ENCODE measurements at places on chromosomes 2 and 18.

DNA sequence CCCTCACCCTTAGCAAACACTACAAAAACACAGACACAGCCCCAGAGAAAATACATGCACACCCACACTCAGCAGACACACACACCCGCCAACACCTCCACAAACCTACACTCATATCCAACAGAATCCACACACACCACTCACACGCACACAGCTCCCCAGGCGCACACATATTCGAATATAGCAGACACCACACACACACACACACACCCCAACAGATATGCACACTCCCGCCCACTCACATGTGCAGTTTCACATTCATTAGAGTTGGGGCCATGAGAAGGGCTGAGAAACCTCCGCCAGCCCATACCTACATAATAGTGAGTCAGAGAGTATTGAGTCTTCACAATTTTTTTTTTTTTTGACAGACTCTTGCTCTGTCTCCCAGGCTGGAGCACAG lies 29.4 kb upstream of the NOTO start:
- DNase-seq, result no peak

GRCh38 chr2:161335626-161336025 lies 27.4 kb downstream of the PSMD14 start:
- no peak for DNase-seq

DNA sequence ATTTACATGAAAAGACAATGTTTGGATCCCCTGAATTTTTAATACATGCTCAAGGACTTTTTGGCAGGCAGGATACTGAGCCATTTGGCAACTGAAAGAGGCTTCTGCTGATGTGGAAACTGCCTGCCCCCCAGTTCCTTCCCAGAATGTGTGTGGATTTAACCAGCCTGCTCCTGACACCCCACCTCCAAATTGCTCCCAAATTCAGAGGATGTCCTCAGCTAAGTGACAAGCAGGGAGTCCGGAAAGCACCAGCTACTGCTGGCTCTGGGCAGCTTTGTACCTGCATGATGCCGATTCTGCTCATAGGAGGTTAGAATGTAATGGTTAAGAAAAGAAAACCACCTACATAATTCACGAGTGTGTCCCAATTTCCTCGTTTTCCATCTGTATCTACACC lies 197.5 kb downstream of the CDH20 start:
- no peak for DNase-seq

DNA sequence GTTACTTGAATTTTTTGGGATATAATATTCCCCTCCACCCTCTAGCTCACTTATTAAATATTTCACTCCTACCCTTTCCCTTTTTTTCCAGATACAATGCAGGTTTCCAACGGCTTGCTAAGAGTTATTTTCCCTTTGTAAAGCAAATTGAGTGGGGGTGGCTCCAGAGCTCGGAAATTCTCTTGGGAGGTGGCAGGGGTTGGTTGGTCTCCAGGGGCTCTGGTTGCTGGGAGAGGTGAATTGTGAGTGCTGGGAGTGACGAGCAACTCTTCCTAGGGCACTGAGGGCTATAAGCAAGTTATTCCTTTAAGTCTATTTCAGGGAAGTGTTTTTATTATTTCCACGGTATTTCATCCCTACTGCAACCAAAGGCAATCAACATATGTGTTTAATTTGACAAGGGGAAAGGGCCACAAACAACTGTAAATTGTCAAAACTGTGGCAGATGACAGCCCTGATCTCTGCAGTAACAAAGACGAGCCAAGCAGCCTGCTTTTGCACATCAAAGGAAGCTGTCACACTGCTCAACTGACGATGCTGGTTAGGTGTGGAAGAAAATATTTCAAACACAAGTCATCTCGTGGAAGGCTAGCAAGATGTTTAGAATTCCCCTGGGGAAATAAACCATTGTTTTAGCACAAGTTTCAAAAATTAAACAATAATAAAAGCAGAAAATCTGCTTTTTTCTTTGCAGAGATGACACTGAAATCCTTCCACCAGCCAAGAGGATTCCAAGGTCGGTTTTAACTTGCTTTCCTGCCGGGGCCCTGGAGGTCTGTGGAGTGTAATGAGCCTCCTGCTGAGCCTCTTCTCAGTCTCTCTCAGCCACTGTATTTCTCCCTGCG lies 34.8 kb upstream of the ASXL2 start:
- DNase-seq, result no peak

- DNase-seq, result no peak
These were observed 207.3 kb downstream of the SUCLG1 start for GRCh38 chr2:84251651-84252302.

- no peak for DNase-seq
These were observed 1.3 kb upstream of the SCTR start for GRCh38 chr2:119525614-119526013.

DNA sequence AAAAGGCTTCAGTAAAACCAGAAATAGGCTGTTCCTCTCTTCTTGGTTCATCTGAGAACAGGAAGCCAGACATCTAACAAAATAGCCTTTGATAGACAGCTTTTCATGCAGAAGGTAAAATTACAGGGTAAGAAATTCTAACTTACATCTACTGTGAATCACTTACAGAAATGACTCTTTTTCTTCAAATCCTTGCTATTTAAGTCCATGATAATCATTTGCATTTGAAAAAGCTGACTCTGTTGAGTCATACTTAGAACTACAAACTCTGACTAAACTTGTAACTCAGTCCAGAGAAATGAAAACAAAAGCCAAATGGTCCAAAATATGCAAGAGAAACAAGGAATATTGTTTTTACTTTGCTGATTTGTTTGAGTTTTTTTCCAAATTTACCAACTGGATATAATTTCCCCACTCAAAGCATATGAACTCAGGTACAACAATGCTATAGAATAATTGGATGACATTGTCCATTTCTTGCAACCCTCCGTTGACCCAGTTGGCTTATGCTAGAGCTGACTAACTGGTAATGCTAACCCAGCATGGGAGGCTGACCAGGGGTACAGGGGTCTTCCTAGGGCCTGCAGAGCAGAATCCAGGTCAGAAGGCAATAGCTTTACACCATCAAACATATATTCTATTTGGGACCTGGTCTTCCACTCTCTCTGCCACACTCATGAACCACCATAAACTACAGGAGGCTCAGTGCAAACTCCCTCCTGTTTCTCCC lies 18.8 kb upstream of the MREG start:
- DNase-seq, result no peak

DNA sequence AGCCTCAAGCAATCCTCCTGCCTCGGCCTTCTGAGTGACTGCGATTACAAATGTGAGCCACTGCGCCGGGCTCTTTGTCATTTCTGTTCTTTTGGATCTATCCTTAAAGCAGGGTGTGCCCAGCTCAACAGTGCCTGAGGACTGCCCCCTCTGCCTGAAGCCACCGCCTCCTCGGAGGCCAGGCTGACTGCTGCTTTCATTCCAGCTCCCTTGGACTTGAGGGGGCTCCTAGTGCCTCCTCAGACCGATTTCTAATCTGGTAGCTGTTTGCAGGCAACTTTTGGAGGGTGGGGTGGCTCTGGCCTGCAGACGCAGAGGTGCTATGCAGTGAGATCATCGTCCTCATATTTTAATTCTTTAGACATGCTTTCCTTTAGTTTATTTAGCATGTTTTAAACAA lies 35.9 kb upstream of the KLF11 start:
- DNase-seq, result no peak

- no peak for DNase-seq
These were observed 373.9 kb upstream of the MC4R start for GRCh38 chr18:60746491-60746890.

DNA sequence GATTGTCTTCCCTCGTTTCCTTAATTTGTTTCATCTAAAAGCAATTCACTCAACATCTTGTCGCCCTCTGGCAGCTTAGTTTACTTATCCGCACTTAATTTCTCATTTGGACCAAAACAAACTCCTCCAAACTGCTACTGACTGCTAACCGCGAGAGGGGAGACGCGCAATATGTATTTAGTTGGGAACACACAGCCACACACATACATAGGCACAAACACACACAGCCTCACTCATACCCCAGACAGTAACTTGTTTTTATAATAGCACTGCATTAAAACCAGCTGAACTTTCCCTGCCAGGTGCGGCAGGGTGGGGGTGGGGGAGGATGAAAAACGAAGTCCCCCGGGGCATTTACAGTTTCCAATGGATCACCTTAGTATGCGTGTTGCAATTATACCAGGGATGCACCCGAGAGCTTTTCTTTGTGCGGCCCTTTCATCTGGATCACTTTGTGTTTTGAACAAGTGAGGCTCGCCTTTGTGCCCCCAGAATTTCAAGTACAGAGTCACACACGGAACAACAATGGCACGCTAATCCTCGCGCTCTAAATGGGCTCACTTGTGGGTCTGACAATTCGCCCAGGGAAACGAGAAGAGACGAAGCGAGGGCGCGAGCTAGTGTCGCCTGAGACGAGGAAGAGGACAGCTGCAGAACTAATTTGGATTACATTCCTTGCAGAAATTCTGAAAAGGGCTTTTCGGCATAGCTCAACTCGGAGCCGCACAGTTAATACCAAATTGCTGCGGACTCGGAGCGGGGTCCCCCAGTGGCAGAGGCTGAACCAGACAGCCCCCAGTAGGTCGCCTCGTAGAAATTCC lies 2.4 kb downstream of the ERBB4 start:
- no peak for DNase-seq

- no peak for DNase-seq
These were observed 5.8 kb downstream of the DRC1 start for GRCh38 chr2:26407526-26407925.

DNA sequence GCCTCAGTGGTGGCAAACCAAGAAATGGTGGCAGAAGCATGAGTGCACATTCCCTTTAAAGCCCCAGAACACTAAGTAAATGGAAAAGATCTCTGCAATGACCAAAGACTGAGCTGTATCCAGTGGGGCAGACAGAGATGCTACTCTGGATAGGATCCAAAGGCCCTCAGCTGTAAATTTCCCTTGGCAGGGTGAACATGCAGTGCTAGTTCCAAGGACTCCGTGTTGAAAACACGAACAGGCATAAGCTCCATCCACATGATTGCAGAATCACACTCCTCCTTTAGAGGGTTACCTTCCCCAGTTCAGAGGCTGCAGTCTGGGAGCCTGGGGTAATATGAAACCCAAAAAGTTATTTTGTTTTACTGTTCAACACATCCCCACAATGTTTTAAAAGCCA lies 98.6 kb upstream of the KLF7 start:
- no peak for DNase-seq

DNA sequence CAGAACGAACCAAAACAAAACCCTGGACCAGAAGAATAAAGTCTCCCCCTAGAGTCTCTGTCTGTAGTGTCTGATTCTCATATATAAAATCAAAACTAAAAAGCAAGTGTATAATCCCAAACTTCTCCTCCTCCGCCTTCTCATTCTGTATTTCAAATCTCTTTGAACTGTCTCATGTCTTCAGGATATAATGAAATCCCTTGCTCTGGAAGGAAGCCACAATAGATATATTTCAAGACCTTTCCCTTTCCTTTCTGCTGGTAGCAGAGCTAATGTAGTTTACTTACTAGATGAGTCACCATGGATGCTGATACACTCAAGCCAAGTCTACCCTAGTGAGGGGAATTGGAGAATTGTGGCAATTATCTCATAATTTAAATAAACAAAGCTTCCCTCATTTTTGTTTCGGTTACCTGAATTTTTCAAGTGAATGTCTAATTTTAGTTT lies 33.5 kb upstream of the CCDC93 start:
- no peak for DNase-seq

DNA sequence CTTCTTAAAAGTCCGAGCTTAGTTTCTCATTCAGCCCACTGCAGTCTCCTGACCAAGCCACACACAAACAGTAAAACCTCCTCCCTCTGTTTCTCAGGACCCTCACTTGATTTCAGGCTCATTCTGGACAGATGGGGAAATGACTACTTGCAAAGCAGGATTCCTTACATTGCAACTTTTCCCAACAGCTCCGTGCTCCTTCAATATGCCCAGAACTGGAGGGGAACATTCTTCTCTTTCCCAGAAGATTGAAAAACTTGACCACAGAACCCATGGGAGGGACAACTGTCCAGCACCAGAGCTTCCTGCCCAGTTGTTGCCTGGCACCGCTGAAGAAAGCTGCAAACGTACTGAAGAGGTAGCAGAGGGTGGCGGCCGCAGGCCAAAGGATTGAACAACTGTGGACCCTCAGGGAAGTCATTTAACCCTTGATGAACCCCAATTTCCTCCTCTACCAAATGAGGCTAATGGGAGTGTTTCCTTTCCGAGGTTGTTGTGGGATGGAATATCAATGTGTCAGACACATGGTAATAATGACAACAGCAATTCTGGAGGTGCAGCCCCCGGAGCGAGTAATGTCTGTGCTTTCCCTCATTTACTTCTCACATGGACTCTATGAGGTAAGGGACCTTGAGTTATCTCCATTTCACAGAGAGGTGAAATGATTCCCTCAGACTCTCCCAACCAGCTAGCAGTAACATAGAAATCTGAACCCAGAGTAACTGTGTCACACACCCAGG lies 25.0 kb downstream of the BCL11A start:
- DNase-seq, result no peak

GRCh38 chr2:240932001-240932723 lies 26.0 kb downstream of the CROCC2 start:
- no peak for DNase-seq

- DNase-seq, result no peak
These were observed 649.5 kb downstream of the SLC4A3 start for GRCh38 chr2:220276741-220277444.

DNA sequence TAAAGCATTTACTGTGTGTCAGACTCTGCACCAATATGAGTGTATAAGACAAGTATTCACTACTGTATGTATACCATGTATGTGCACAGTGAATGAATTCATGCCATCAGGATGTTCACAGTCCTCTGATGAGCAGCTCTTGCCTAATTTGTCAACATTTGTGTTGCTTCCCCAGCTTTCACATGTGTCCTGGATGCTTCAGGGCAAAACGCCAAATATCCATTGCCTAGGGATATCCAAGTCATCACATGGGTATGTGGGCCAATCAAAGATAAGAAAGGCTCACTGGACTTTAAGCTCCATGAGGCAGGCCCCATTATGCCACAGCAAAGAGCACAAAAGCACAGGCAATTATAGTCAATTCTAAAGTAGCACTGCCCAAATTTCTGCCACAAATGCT lies 134.2 kb upstream of the CHAC2 start:
- DNase-seq, result no peak

GRCh38 chr18:5456577-5457461 lies 87.0 kb downstream of the EPB41L3 start:
- DNase-seq, result no peak

DNA sequence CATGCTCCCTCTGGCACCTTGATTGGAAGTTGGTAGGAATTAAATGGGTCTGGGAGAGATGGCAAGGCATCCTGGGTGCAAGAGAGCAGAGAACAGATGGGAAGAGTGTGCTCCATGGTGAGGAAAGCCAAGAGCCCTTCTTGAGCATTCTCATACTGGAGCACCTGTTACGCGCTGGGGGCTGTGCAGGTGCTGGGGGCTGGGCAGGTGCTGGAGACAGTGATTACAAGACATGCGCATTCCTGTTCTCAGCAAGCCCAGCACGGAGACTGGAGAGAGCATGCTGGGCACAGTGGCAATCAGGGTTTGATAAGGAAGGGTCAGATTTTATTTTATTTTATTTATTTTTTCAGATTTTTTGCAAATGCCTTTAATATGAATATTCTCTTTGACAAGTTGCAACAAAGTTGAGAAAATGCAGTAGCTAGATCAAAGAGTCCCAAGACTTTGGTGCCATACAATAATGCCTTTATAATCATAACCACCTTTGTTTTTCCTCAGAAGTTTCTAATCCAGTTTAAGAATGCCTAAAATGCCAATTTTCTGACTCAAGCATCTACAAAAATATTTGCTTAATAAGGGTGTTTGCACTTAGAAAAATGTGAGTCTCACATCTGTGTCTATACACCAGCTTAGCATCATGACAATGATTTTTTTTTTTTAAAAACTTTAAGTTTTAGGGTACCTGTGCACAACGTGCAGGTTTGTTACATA lies 193.3 kb downstream of the RNF152 start:
- DNase-seq, result no peak

All from esophagus squamous epithelium (tissue), 5 donors.